ENCODE measurements at places on chromosomes 11 and 22.

DNA sequence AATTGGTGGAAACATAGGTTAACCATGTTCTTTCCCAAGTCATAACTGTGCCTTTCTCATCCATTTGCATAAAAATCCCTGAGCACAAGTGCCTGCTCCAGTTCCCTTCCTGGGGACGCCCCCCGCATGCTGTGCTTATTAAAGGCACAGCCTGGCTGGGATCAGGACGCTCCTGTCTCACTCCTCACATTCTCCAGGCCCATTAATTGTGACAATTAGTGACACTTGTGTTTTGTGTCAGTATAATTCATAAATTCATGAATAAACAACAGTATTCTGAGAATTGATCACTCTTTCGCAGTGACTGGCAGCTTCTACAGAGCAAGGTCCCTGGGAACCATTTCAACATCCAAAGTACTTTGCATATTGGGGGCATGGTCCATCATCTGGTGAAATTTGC lies 1354.4 kb downstream of the TBC1D22A start:
- no peak for DNase-seq

- no peak for DNase-seq
These were observed 57.4 kb upstream of the NUP160 start for GRCh38 chr11:47905358-47906059.

DNA sequence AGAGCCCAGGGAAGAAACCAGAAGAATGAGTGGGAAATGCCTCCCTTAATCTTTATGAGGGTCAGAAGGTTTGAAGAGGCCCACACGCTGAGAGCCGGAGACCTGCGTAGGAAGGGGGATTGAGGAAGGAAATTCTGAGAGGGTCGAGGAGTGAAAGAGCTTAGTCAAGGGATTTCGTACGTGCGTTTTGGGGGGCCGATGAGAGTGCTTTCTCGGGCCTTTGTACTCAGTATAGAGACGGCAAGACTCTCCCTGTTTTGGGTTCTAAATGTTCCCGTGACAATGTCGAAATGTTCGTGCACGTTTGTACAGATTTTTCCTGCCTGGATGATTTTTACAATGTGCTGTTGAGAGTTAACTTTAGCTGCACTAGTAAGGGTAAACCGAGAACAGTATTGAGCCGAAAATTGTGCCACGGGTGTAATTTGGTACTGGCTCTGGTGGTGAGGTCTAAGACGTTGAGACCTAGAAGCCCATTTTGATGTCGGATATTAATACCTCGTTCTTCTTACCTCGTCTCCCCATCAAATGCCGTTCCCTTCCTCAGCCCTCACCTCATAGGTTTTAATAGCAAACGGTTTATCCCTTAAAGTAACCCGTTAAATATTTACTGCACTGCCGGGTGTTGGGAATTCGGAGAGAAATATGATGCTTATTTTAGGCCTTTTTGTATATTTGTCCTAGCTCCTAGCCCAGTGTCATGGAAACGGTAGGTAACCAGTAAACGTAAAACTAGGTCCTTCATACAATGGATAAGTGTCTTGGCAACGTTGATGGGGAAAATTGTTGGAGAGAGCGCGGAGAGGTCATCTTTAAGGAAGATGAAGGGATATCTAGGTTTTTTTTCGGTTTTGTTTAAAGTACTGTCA lies 734 bp downstream of the C11orf58 start:
- DNase-seq, result no peak

DNA sequence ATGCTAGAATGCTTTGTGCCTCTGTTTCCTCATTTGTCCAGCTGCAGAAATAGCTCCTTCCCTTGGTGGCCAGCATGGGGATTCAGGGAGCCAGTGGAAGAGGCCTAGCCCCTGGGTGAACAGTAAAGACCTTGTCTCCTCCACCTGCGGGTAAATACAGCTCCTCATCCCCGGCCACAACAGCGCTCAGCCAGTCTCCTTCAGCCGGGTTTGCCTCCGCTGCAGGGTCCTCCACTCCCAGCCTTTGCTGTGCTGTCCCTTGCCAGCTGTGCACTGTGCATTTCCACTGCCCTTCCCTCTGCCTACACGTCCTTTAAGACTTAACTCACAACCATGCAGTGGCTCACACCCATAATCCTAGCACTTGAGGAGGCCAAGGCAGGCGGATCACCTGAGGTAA lies 1.5 kb upstream of the CDC42EP1 start:
- no peak for DNase-seq

DNA sequence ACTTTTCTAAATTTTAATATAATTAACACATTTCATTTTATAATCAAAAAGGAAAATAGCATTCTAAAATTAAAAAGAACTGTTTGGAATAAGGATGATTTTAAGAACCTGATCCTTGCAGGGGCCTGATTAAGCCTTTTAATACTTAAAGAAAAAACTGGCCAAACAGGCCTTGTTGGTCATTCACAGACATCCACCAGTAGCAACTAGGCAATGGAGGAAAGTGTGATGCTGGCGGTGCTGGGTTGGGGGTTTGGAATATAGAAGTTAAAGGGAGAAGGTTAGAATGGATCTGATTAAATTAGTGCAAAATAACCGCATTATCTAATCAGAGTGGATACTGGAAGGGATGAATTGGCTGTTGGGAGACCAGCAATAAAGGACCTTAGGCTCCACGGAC lies 16.9 kb upstream of the TEAD1 start:
- no peak for DNase-seq

DNA sequence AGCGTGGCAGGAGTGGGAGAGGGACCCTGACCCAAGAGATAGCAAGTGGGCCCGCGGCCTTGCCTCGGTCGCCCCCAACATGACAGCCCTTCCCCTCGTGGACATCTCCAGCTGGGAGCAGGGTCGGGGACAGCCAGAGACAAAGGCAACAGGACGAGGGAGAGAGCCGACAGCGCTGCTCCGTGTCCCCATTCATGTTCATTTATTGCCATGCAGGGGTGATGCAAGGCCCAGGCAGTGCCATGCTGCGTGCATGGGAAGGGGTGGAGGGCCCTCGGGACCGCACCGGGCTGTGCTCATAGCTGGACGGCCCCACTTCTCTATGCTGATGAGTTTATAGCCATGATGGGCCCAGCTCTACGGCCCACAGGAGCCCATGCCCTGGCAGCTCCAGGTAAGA lies 12.7 kb downstream of the MRPL23 start:
- no peak for DNase-seq

DNA sequence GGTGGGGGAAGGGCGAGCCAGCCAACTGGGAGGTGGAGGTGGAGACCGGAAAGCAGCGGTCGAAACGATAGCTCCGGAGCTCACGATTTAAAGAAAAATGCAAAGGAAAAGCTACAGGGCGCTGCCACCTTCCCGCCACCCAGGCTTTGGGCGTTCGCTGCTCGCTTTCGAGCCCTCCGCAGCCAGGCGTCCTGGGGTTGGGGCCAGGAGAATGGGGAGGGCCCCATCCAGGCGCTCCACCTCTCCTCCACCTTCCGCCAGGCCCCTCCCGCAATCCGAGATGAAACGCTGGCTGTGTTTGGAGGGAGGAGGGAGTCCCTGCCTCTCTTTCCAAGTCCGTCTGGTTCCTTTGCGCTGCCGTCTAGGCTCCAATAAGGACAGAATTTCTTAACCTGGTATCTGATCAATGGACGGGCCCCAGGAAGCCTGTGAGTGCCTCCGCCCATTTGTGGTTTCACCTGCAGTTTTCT lies 483 bp upstream of the ABTB2 start:
- DNase-seq, result no peak

- no peak for DNase-seq
These were observed 8.4 kb downstream of the CBX6 start for GRCh38 chr22:38863531-38864131.

GRCh38 chr22:48888466-48889208 lies 939.0 kb downstream of the BRD1 start:
- no peak for DNase-seq

DNA sequence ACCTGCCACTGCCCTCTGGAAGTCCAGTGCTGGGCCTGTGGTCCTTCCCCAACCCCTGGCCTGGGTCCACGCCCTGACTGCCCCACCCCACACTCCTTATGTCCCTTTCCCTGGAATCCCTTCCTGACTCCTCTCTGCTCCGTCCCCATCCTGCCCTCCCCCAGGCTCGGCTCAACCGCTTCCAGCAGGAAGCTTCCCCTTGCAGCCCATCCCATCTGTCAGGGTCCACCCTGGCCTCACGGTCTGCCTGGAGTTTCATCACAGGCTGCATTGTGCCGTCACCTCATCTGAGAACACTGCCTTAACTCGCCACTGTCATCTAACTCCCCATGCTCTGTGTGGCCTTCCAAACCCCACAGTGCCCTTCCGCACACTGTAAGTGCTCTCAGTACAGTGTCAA lies 64.3 kb downstream of the NAT10 start:
- DNase-seq, result no peak

DNA sequence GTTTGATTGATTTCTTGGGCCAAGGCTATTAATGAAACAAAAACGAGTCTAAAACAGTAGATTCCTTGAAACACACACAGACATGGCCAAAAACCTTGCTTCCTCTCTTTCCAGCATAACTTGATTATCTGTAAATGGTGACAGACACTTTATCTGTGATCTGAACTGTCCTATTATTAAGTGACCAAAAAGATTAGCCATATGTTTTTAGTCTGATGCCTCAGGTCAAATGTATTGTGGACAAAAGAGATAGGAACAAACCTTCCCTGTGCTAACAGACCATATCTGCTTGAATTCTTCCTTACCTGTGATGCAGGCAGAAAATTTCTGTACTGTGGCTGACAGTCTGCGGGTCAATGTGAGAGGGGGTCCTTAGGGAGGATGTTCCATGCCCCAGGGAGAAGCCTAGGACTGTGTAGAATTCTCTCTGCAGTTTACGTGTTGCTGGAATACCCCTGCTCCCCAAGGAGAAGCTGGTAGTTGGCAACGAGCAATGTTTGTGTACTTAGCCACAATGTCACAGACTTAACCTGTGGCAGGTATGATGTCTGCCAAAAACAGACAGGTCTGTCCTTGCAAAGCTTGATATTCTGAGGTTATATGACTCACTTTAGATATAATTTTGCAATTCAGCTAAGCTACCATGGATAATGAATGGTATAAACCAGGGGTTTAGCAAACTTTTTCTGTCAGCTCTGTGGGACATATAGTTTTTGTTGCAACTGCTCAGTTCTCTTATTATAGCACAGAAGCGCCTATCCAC lies 31.2 kb downstream of the C11orf71 start:
- DNase-seq, result no peak

DNA sequence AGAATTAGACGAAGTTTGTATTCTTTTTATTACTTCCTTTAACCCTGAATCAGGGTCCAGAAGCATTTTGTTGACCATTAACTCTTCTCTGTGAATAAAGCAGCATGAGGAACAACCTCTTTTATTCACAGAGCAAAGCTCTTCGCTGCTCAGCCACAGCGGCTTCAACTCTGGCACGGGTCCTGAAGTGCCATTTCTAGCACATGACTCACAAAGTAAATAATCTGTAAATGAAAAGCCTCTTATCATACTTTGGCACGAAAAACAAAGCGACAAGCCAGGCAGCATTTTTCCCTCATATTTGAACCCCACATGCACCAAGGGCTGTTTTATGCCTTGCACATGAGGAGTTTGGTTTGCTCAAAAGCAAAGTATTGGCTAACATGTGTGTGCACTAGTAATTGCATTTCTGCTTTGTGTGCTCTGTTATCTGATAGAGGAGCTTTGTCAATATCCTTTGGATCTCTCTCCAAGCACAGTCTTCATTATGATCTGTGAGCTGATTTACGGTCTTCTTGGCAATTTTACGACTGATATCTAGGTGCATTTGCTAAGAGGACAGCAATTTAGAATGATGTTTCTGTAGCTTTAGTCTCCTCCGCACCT lies 33.0 kb upstream of the APOBEC3A start:
- DNase-seq, result no peak

DNA sequence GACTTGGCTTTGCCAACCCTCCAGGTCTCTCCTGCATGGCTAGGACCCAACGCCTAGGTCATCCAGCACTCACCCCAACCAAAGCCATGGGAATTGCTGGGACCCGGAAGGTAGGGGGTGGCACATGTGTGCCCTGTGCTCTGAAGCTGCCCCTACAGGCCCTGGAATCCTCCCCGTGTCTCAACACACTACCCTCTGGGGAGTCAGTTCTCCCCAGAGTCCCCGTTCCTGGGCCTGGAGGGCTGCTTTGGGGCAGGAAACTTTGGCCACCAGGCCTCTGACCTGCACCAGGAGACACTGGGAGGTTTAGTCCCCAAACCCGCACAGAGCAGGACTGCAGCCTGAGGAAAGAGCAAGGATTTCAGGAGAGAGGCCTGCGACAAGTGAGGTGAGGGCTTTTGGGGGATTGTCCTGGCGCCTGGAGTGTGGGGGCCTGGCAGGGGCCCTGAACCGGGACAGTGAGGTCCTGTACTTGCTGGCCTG lies 495 bp upstream of the IFITM1 start:
- DNase-seq, result no peak

DNA sequence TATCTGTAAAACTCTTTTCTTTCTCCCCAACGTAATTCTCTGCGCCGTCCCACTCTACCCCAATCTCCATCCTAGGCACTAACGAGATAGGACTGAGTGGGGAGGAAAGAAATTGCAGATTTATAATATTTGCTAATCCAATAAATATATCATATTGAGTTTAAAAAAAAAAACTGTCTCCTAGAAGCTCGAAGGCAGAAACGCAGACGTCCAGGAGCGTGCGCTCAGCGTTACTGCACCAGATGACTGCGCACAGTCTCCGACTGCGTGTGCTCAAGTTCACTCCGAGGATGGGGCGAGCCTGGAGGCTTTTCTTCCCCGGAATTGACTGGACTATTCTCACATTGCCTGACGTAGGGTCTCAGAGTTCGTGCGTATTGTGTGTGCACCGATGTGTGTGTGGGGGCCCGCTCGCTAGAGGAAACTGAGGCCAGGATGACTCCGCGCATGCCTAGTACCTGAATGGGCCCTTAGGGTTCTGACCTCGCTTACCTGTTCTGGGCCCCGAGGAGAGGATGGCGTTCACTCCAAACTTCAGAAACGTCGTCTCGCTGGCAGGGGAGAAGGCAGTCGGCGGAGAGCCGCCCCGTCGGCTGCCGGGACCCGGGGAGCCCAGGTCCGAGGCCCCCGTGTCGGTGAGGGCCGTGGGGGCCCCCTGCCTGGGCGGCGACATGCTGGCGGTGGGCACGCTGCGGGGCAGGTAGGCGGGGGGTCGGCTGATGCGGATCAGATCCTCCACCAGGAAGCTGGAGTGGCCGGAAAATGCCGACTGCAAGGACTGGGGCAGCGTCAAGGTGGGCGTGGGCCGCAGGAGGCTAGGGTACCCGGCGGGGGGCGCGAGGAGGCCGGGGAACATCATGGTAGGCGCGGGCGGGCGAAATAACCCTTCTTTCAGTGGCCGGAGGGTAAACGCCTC lies 551 bp downstream of the DBX1 start:
- DNase-seq, result no peak

GRCh38 chr11:102177974-102178631 lies 67.9 kb downstream of the YAP1 start:
- no peak for DNase-seq
